ENCODE measurements at places on chromosomes 12 and 14. TPM values are rescaled to one million over a fixed set of nuclear protein-coding genes. Genes with fewer than 3 reads are reported as not detected.

DNA sequence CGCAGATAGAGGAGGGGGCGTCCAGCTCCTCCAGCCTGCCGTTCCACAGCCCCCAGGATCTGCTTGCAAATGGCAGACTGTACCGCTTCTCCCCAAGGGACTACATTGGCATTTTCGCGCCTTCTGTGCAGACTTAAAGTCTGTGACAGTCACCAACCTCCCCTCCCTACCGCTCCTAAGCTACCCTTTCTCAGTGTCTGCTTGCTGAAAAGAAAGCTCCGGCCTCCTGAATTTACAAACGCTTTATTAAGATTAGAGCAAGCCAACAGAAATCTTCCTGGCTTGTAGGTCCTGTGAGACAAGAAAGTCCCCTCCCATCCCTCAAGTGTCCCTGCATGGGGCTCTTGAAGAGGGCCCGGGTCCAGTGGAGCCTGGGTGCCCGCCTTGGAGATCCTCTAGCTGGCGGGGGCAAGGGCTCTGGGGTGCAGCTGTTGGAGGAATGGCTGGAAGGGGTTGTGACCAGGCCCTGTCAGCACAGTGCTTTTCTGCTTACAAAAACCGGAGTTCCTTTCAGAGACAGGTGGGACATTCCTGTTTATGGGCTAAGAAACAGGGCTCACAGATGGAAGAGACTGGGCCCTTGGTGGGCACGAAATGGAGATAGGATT is 2.8 kb upstream of the DLK1 start:
- H3K4me3 ChIP-seq: no peak overlapping the region
- H3K27ac ChIP-seq: no peak overlapping the region
- peaks cover 25% of the 10 kb centered on the region for H3K27me3 ChIP-seq
- DNase-seq: no peak
- no peaks in the 10 kb centered on the region for H3K36me3 ChIP-seq

Gene GPRC5A
- 0.15 TPM for total RNA-seq

Gene PPM1H
- not detected for total RNA-seq

DNA sequence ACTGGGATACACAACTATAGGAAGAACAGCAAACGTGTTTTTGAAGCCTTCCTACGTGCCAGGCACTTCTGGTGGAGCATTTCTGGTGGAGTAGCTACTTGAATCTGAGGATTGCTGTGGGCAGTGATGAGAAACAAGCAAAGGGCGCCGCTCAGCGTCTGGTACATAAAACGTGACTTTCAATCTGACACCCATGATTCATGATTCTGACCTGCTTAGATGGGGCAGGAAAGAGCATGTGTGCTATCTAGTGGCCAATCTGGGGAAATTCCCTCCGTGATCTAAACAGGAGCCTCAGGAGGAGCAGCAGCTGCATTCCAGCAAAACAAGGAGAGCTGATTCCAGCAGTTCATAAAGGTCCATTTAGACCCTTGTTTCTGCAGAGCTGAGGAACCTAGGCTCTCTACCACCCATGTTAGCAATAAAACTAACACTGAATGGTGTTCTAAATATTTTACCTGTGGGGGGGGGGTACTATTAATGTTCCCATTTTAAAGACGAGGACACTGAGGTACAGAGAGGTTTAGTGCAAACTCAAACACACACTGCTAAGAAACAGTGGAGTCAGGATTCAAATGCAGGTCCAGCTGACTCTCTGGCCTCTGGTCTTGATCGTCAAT is 37.8 kb downstream of the PAH start:
- no peak overlapping the region for H3K27ac ChIP-seq
- no peaks in the 10 kb centered on the region for H3K4me1 ChIP-seq
- no peaks in the 10 kb centered on the region for H3K36me3 ChIP-seq
- peak; percentile 8 for DNase-seq
- H3K27me3 ChIP-seq: no peaks in the 10 kb centered on the region

DNA sequence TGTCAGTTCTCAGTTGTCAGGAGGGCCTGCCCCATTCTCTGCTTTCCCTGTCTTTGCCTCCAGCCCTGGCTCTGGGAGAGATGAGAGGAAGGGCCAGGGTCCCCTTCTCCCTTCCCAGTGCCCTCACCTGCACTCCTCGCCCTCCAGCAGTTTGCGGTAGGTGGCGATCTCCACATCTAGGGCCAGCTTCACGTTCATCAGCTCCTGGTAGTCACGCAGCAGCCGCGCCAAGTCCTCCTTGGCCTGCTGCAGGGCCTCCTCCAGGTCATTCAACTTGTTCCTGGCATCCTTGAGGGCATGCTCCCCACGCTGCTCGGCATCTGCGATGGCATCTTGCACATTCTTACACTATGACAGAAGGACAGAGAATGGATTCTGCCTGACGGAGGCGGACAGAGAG is 5.4 kb downstream of the KRT2 start:
- peaks cover 85% of the 10 kb centered on the region for H3K4me1 ChIP-seq
- H3K27ac ChIP-seq: peak overlapping the region; percentile 100
- DNase-seq: no peak
- peaks cover 22% of the 10 kb centered on the region for H3K36me3 ChIP-seq
- H3K4me3 ChIP-seq: no peak overlapping the region
- no peaks in the 10 kb centered on the region for H3K27me3 ChIP-seq

- H3K36me3 ChIP-seq: peaks cover 73% of the 10 kb centered on the region
- peaks cover 57% of the 10 kb centered on the region for H3K4me1 ChIP-seq
- H3K4me3 ChIP-seq: peak overlapping the region; percentile 90
- no peaks in the 10 kb centered on the region for H3K27me3 ChIP-seq
- H3K27ac ChIP-seq: peak overlapping the region; percentile 98
- DNase-seq: no peak
These were observed 303 bp downstream of the GAPDH start for GRCh38 chr12:6534695-6534944.

- peaks cover 3% of the 10 kb centered on the region for H3K36me3 ChIP-seq
- peaks cover 45% of the 10 kb centered on the region for H3K27me3 ChIP-seq
- peaks cover 15% of the 10 kb centered on the region for H3K4me1 ChIP-seq
- H3K27ac ChIP-seq: no peak within 1 kb of the TSS
- H3K4me3 ChIP-seq: peak within 1 kb of the TSS; percentile 72
- peak; percentile 22 for DNase-seq
These were observed at the start of gene ALDH2 for GRCh38 chr12:111766608-111767361. ALDH2 (plus strand) TSS chr12:111766933; CDS start chr12:111766983, 50 bp downstream.

GRCh38 chr14:103607822-103608221 is 21.2 kb upstream of the KLC1 start:
- H3K27ac ChIP-seq: no peak overlapping the region
- H3K4me3 ChIP-seq: peak overlapping the region; percentile 58
- no peak for DNase-seq
- peaks cover 7% of the 10 kb centered on the region for H3K36me3 ChIP-seq
- H3K4me1 ChIP-seq: peaks cover 25% of the 10 kb centered on the region

- H3K4me3 ChIP-seq: no peak overlapping the region
- no peak for DNase-seq
- H3K27ac ChIP-seq: peak overlapping the region; percentile 88
- peaks cover 58% of the 10 kb centered on the region for H3K4me1 ChIP-seq
These were observed 114.7 kb upstream of the AMIGO2 start for GRCh38 chr12:47194501-47194900.

DNA sequence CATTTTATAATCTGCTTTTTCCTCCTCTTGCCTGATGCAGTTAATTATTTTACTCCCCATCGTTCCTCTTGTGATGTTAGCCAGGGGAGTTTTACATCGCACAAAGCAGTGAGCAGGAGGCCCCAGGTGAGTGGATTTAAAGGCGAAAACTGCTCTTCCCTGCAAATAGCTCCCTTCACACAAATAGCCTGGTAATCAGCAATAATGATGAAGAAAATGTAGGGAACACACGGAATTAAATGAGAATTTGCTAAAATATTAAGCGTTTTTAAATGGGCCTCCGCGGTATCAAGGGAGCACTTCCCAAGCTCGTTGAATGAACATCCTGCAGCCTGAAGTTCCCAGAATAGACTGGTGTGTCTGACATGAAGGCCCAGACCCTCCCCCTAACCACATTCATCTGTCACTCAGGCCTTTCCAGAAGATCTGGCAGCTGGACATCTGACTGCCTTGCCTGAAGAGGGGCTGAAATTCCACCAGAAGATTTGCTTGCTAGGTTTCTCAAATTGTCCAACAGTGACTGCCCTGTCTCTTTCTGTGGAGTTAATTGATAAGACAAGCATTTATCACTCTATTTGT is 127.2 kb downstream of the CCDC60 start:
- no peaks in the 10 kb centered on the region for H3K4me1 ChIP-seq
- no peak for DNase-seq
- no peak overlapping the region for H3K27ac ChIP-seq
- H3K36me3 ChIP-seq: no peaks in the 10 kb centered on the region
- H3K27me3 ChIP-seq: no peaks in the 10 kb centered on the region
- H3K4me3 ChIP-seq: no peak overlapping the region

GRCh38 chr12:51009056-51009440 is 17.1 kb downstream of the SLC11A2 start:
- H3K4me3 ChIP-seq: peak overlapping the region; percentile 37
- no peaks in the 10 kb centered on the region for H3K27me3 ChIP-seq

Gene LUM
- total RNA-seq: not detected

DNA sequence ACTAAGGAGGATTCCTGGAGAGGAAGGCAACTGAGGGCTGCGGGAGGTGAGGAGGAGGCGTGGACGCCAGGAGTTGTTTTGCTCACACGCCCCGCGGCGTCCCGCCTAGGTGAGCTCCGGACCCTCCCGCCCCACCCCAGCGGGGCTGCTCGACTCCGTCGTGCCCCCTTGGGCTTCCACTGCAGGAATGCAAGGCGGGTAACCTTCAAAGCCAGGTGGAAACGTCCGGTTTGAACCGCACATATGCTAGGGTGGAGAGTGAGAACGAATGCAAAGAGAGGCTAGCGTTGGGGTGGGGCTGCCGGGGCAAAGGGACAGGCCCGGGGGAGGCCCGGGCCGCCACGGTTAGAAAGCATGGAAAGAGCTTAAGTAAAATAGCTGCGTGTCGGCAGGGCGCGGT is 5.4 kb upstream of the DPPA3 start:
- no peaks in the 10 kb centered on the region for H3K4me1 ChIP-seq
- DNase-seq: no peak
- H3K4me3 ChIP-seq: no peak overlapping the region

GRCh38 chr12:11795913-11796459 is 146.5 kb downstream of the ETV6 start:
- DNase-seq: no peak
- no peaks in the 10 kb centered on the region for H3K27me3 ChIP-seq
- no peak overlapping the region for H3K4me3 ChIP-seq

DNA sequence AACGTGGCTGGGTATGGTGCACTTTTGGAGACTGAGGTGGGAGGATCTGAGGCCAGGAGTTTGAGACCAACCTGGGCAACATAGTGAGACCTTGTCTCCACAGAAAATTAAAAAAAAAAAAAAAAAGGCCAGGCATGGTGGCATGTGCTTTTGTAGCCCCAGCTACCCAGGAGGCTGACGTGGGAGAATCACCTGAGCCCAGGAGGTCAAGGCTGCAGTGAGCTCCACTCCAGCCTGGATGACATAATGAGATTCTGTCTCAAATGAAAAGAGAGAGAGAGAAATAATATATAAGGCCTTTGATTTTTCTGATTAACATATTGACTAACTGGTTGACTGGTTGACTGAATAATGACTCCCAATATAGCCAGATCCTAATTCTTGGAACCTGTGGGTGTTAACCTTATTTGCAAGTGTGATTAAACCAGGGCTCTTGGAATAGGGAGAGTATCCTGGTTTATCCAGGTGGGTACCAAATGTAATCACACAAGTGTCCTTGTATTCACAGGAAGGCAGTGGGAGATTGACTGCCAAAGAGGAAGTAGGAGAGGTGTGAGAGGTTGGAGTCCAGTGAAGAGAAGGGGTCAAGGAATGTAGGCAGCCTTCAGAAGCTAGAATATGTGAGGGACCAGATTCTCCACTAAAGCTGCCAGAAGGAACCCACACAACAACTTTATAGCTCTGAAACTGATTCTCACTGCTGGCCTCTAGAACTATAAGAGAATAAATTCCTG is 12.0 kb downstream of the YY1 start:
- H3K4me3 ChIP-seq: no peak overlapping the region
- peaks cover 63% of the 10 kb centered on the region for H3K4me1 ChIP-seq
- no peak overlapping the region for H3K27ac ChIP-seq
- H3K27me3 ChIP-seq: no peaks in the 10 kb centered on the region
- H3K36me3 ChIP-seq: peaks cover 15% of the 10 kb centered on the region

Gene PIP4P1
- 40.8 TPM for total RNA-seq

DNA sequence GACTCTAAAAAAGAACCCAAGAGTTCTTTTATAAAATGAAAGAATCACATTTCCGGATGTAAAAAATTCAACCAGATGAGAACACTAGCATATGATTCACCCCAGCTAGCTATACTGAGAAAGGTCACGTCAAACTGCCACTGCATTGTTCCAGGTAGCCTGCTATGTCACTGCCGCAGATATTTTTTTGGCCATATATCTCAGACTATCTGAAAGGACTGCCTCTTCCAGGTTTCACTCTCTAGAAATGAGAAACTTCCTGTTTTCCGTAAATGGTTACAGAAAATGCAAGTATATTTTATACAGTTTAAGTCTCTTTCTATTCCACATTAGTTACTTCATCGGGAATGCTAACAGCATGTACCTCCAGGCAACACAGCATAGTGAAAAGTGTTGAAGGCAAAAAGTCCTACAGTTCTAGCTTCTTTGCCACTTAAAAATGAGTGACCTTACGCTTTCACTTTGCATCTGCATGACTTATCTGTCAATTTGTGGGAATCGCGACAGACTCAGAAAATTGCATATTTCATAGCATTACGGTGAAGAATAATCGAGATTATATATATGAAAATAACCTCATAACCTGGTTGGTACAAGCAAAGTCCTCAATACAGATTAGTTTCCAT is 105.2 kb downstream of the MED13L start:
- H3K36me3 ChIP-seq: peaks cover 9% of the 10 kb centered on the region
- H3K27me3 ChIP-seq: no peaks in the 10 kb centered on the region
- H3K4me1 ChIP-seq: peaks cover 53% of the 10 kb centered on the region
- peak overlapping the region; percentile 59 for H3K4me3 ChIP-seq
- peak overlapping the region; percentile 86 for H3K27ac ChIP-seq
- peak; percentile 40 for DNase-seq

DNA sequence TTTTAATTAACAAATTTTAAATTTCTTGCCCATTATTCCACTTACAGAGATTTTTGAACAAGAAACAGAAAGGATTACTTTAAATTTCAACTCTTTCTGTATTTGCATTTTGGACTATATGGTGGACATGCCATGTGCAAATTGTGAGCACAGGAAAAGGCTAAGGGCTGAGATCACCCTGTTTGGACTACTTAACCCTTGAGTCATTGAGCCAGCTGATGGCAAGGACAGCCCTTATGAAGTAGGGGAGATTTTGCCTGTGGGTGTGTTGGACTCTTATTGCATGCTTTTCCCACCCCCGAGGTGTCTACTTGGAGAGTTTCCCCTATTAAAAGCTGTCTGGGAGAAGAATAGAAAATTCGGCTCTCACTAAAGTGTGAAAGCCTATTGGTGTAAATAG is 17.2 kb downstream of the DERA start:
- H3K4me1 ChIP-seq: peaks cover 2% of the 10 kb centered on the region
- DNase-seq: no peak

DNA sequence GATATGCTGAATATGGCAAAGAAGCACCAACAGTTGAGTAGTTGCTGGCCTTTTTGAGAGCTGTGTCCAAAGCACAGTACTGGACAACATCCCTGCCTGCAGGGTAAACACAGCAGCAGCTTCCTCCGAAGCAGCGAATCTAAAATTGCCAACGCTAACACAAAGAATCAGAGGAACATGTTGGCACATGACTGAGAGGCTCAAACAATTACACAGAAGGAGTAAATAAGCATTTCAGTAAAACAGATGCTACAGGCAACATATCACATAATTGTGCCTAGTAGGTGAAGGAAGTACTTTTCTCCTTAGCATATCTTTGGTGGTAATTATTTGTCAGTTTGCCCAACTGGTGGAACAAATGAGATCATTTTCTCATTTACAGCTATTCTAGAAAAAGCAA is 52.1 kb downstream of the KICS2 start:
- H3K27ac ChIP-seq: no peak overlapping the region
- H3K4me3 ChIP-seq: no peak overlapping the region
- H3K4me1 ChIP-seq: no peaks in the 10 kb centered on the region
- no peaks in the 10 kb centered on the region for H3K36me3 ChIP-seq
